GDM1 (cell line): ENCODE measurements at places on chromosomes 3 and 15.

DNA sequence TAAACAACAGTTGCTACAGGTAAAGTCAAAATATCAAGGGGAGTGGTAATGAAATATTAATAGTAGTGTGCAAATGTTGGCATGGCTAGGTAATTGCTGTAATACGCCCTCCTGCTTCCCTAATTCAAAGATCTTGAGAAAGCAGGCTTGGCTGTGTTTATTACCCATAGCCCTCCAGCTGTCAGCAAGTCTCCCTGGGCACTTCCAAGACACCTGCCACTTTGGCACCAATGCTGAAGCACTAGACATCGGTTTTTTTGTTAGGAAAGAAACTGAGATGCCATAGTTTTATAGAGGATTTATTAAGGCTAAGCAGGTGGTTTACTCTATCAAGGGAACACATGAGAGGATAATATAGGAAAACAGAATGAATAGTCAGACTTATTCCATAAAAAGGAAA is 64.4 kb downstream of the P2RY1 start:
- no peak for DNase-seq

DNA sequence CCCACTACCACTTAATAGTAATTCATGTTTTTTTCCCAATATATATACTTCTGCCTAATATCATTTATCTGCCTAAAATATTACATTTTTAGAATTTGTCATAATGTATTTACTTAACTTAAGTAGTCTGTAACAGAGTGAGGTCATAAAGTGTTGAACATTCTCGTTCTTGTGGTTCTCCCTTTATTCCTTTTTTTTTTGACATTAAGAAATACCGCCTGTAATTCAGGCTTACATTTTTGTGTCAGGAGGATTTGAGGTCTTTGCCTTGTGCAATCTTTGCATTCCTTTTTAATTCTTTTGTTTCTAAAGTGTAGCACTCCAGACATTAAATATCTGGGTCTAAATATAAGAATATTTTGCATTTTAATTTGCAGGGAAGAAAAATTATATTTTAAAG is 315.4 kb downstream of the PTPRG start:
- no peak for DNase-seq

- no peak for DNase-seq
These were observed 56.2 kb upstream of the VEPH1 start for GRCh38 chr3:157559401-157559800.

GRCh38 chr3:120928991-120929390 is 21.0 kb downstream of the STXBP5L start:
- no peak for DNase-seq

DNA sequence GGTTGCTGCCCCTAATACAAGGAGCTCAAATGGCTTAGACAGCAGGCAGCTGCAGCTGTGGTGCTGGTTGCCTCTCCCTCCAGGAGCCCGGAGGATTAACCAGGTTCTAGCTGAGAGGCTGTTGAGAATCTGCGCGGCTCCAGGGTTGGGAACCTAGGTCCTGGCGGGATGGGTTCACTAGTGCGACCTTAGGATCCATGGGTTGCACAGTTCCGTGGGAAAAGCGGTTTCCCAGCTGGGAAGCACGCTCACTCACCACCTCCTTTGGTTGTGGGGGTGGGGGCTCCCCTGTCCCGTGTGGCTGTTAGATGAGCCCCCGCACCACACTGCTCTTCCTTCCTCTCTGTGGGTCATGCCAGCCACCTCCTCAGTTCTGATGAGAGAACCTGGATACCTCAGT is 375.1 kb upstream of the ARRDC4 start:
- no peak for DNase-seq
